Nasal cavity respiratory epithelium epithelial cell of viscerocranial mucosa (primary cell): ENCODE measurements at places on chromosomes 11 and 22. TPM values are rescaled to one million over a fixed set of nuclear protein-coding genes. Genes with fewer than 3 reads are reported as not detected.

CPSF7 gene
- total RNA-seq: 15.0 and 24.6 TPM in 2 replicates

OR5A1 gene
- not detected in 2 replicates for total RNA-seq

GRM5 gene
- under 0.01 TPM in 1 of 2 replicates, not detected in the other for total RNA-seq

OR10G8 gene
- total RNA-seq: not detected in 2 replicates

C11orf42 gene
- not detected in 2 replicates for total RNA-seq

CRACR2B gene
- total RNA-seq: 0.34 and 1.00 TPM in 2 replicates

OR5B21 gene
- total RNA-seq: not detected in 2 replicates

HBG2 gene
- not detected in 2 replicates for total RNA-seq

RFPL3 gene
- total RNA-seq: not detected in 2 replicates

CHST1 gene
- 0.14 and 1.7 TPM in 2 replicates for total RNA-seq

EXT2 gene
- 138 and 153 TPM in 2 replicates for total RNA-seq

POTEH gene
- total RNA-seq: not detected in 2 replicates

DMC1 gene
- 1.4 and 3.1 TPM in 2 replicates for total RNA-seq

MYEOV gene
- under 0.01 and 0.93 TPM in 2 replicates for total RNA-seq

CCS gene
- 21.9 and 22.5 TPM in 2 replicates for total RNA-seq

SLC22A6 gene
- not detected in 2 replicates for total RNA-seq

HSPB2 gene
- not detected in 2 replicates for total RNA-seq

SLC29A2 gene
- total RNA-seq: 3.1 and 6.0 TPM in 2 replicates

GP1BB gene
- total RNA-seq: 0.68 and 1.9 TPM in 2 replicates

FGF3 gene
- total RNA-seq: not detected in 2 replicates

DAGLA gene
- total RNA-seq: under 0.01 and 2.2 TPM in 2 replicates

TMA7B gene
- not detected in 2 replicates for total RNA-seq
